Activated CD4-positive, alpha-beta T cell treated with anti-CD3 and anti-CD28 coated beads, Interleukin-2, Interleukin-6, amounts not matched to agents 100 ng/mL and 50 ng/mL, durations not matched to agents 16 hours and 8 hours (primary cell): ENCODE measurements at places on chromosomes 2 and 18.

- no peak for DNase-seq
Measured at GRCh38 chr2:29724282-29724681, 197.1 kb downstream of the ALK start.

- DNase-seq: peak; percentile 63
Measured at GRCh38 chr2:201414099-201415023, 36.9 kb downstream of the TRAK2 start.

DNA sequence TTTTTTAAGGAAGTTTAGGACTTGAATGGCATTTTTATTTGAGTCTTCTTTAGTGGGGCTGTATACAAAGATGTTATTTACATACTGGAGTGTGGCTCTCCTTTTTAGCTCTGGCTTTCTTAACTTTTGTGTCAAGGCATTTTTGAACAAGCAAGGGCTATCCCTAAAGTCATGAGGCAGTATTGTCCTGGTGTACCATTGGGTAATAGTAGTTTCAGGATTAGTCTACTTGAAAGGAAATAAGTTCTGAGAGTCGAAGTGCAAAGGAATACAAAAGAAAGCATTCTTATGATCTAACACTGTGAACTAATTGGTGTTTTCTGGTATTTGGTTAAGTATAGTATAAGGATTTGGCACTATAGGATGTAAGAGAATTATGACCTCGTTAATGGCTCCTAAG lies 1.9 kb upstream of the CYP27A1 start:
- DNase-seq: peak; percentile 4

GRCh38 chr2:197391220-197391717 lies 43.6 kb downstream of the SF3B1 start:
- no peak for DNase-seq

DNA sequence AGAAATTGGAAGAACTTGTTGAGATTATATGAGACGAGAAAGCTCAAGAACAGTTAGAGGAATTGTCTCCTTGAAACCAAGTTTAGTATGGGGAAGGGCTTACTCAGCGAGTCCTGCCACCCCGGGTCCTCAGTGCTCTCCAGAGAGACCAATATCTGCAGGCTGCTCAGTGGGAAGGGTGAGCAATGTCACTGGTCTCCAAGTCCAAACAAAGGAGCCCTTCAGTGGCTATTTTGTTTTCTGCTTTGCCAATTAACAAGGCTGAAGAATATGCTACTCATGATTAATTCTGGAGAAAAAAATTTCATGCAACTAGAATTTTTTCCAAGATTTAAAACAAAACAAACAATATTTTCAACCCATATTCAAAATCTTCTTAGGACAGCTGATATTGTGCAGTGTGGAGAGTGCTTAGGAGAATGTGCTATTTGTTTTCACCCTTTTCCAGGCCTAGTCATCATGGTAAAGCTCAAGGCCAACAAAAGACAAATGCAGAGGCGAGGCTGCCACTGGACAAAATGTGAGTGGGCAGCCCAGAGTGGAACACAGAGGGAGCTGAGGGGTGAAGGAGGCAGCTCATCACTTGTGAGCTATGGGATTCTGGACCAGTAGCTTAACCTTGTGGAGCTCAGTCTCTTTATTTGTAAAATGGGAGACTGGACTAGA lies 83.8 kb upstream of the TMEM17 start:
- DNase-seq: no peak

DNA sequence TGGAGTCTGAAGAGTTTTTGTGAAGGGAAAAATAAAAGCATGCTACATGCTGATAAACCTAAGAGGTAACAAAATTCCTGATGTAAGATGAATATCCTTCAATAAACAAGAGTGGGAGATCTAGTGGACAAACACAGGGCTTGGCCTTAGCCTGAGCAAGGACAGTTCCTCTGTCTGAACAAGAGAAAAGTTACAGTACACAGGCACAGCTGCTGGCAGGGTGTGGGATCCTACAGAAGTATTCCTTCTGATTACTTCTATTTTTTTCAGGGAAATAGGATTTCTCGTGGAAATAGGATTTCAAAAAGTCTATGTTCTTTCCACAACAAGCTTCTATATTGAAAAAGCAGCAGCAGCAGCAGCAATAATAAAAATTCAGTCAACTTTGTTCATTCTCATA lies 54.1 kb downstream of the NBAS start:
- DNase-seq: no peak

DNA sequence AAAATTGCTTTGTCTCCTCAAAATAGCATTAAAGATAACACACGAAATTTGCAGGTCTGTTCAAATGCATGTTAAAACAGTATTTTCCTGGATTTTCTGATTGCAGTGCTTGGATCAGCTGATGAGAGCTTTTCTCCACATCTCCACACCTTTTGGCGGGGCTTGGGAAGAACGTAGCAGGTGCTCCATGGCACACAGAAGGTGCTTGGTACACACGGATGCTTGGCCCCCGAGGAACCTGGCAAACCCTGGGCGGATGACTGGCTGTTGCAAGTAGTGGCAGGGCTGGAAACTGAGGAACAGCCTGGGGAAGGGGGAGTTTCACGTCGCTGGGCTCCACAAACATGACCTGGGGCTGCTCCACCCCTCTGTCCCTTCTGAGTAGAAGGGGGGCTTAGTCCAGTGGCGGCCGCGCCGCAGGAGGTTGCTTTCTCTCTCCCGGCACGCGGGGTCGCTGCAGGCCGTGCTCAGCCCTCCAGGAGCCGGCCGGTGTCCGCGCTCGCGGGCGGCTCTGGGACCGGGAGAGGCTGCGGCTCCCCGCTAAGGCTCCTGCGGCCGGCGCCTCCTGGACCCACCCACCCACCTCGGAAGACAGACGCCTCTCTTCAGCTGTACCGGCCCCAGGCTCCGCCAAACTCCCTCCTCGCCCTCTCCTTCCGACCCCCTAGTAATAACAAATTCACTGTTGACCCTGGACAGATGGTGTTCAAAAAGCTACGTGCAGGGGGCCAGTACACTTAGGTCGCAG lies 69.3 kb downstream of the MARCO start:
- DNase-seq: peak; percentile 21

- DNase-seq: no peak
Measured at GRCh38 chr2:61597300-61598289, 59.4 kb upstream of the XPO1 start.

DNA sequence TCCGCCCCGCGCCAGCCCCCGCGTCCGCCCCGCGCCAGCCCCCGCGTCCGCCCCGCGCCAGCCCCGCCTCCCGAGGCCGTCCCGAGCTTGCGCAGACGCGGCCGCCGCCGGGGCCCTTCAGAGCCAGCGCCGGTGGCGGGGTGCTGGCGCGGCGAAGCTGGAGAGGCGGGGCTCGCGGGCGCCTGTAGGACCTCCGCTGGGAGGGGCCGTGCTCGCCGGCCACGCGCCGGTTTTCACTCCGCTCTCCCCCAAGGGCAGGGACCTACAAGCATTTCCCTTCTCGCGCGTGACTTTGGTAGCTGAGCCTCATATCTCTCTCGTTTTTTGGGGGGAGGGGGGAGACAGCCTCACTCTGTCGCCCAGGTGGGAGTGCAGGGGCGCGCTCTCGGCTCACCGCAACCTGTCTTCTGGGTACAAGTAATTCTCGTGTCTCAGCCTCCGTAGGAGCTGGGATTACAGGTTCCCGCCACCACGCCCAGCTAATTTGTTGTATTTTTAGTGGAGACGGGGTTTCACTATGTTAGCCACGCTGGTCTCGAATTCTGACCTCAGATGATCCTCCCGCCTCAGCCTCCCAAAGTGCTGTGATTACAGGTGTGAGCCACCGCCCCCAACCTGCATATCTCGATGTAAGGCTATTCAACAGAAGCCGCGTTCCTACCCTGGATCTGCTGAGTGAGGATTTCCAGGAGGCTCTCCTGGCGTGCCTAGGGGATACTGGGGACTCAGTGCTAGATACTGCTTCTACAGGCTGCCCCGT lies at the start of gene ZNF514:
Gene ZNF514, minus strand, starts transcription at position 159 of the 760 bp plus-strand sequence. CDS start 6,595 bp downstream, outside the sequence.
- peak; percentile 76 for DNase-seq

DNA sequence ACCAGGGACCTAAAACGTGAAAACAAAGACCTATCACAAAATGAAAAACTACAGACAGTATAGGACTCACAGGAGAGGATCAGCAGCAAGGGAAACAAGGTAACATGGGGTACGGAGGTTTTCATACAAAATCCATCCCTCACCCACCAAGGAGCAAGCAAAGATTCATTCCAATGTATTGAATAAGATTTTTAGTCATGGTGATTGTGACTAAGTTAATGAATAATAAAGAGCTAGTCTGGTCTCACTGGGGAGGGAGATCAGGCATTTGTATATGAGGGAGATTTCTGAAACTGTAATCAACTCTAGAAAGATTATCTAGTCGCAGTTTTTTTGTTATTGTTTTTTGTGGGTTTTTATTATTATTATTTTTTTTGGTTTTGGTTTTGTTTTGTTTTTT lies 336.5 kb upstream of the MMADHC start:
- DNase-seq: no peak

GRCh38 chr2:187475499-187476248 lies 27.6 kb upstream of the CALCRL start:
- DNase-seq: no peak

GRCh38 chr2:107735201-107735600 lies 91.5 kb upstream of the RGPD4 start:
- DNase-seq: no peak

GRCh38 chr2:12282780-12283695 lies 433.7 kb upstream of the TRIB2 start:
- DNase-seq: no peak

DNA sequence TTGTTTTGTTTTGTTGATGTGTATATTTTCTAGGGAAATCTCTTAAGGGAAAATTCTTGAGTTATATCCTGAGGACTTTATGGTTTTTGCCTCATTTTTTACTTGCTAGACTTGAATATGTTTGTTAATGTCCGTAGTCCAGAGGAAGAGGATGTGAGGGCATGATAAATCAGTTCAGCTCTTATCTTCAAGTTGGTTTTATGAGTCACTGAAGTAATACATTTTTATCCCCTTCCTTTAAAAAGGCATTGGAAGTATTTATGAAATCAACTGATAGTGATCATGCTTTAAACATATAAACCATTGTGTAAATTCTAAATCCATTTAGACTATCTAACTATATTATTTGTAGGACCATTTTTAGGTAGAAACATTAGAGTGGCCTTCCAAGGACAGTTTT lies 43.9 kb upstream of the CYBRD1 start:
- no peak for DNase-seq

DNA sequence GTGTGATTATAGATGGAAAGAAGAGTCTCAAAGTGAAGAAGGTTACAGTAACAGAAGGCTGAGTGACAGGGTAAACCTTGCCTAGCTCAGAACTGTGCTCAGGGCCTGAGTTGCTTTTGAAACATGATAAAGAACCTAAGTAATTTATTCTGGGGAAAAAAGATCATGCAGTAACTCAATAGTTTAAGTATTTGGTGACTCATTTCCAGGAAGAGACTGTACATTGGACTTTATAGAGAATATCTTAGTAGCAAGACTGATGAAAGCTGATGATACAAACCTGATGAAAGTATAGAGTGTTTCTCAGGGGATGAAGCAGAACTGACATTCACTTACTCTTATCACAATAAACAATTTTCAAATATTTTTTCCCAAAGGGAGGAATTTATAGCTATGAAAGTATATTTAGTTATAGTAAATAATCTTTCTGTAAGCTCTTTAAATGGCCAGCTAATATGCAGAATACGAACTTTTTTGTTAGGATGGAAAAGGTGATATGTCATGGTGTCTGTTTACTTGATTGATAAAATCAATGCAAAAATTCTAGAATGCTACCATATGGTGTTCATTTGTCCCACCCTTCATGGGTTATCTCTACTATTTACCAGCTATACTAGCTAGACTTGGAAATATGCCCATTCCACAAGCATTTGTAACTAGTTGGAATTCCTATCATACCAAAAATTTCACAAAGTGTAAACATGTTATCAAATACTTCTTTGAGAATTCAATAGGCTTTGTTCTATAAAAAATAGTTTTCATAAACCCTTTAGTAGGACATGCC lies 1265.5 kb upstream of the ACVR2A start:
- DNase-seq: no peak
